ENCODE measurements at places on chromosomes 6 and 20.

DNA sequence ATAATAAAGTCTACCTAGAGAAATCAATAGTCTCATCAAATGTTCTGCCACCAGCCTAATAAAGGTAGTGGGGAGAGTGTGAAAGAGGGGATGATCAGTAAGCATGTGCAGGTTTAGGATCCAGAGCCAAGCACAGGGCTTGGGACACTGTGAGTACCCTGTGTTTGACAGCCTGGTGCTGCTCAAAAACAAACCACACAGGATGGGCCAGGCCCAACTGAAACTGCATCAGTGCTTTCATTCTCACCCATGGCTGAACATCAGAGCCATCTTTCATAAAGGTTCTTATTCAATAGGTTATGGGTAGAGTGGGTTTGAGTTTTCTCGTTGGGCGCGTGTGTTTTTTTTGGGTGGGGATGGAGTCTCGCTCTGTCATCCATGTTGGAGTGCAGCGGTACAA, 87.3 kb upstream of the NHSL1 start:
- DNase-seq: no peak

DNA sequence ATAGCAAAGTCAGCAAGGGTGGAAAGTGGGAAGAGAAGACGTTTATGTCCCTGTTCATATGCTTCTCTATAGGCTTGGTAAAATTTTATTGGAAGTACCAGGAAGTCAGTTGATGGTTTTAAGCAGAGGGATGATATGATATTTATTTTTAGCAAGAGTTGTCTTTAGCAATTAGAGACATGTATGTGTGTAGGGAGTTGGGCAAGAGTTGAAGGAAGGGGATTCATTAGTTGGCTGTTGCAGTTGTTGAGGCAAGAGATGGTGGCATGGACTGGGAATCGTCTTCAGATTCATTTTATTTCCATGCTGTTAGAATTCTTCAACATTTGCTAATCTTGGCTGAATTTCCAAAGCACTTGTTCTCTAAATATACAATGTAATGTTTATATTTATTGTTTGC, 85.6 kb downstream of the QKI start:
- no peak for DNase-seq

GRCh38 chr6:152720974-152721373, 23.3 kb downstream of the MYCT1 start:
- DNase-seq: no peak

- DNase-seq: no peak
Measured at GRCh38 chr6:85552652-85553051, 41.0 kb downstream of the SNX14 start.

- DNase-seq: no peak
Measured at GRCh38 chr6:67219346-67219745, 1415.7 kb upstream of the ADGRB3 start.

GRCh38 chr6:167832497-167833395, 6.0 kb downstream of the AFDN start:
- DNase-seq: no peak

DNA sequence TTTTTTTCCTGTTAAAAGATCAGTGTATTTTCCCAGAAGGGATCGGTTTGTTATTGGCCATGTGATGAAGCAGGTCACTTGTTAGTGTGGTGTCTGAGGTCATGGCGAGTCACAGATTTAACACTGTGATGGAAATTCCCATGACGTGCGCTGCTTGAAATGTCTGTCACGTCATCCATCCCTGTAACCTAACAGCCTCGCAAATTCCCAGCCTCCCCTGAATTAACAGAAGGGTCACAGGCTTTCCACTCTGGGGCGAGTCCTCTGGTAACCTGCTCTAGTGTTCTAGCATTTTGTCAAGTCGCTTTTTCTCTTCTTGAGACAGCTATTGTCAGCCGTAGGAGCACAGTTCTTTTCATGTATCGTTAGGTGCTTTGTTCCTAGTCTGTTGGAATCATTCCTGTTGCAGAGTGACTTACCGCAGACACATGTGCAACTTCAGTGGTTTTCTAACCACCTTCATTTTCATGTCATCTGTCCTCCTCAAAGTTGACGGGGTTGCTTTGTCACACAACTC, 137.2 kb downstream of the MAP3K4 start:
- no peak for DNase-seq

DNA sequence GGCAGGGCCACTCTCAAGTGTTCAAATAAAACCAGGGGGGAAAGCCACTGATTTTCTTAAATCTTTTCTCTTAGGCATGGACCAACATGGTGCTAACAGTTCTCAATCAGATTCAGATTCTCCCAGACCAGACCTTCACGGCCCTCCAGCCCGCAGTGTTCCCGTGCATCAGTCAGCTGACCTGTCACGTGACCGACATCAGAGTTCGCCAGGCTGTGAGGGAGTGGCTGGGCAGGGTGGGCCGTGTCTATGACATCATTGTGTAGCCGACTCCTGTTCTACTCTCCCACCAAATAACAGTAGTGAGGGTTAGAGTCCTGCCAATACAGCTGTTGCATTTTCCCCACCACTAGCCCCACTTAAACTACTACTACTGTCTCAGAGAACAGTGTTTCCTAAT, 41.5 kb upstream of the SMIM28 start:
- no peak for DNase-seq

- no peak for DNase-seq
Measured at GRCh38 chr6:168244961-168245551, 74.5 kb downstream of the DACT2 start.

GRCh38 chr20:6480328-6481200, 286.9 kb upstream of the BMP2 start:
- no peak for DNase-seq

- no peak for DNase-seq
Measured at GRCh38 chr6:166304106-166304505, 4.1 kb downstream of the PRR18 start.

Measured in stimulated activated CD8-positive, alpha-beta memory T cell treated with anti-CD3 and anti-CD28 coated beads, Interleukin-15, amount 100 ng/mL, for 4 hours (primary cell).